ENCODE measurements at places on chromosomes 3 and 15.
A peak's percentile ranks its signal among the peaks of the same experiment; 100 is the strongest.

DNA sequence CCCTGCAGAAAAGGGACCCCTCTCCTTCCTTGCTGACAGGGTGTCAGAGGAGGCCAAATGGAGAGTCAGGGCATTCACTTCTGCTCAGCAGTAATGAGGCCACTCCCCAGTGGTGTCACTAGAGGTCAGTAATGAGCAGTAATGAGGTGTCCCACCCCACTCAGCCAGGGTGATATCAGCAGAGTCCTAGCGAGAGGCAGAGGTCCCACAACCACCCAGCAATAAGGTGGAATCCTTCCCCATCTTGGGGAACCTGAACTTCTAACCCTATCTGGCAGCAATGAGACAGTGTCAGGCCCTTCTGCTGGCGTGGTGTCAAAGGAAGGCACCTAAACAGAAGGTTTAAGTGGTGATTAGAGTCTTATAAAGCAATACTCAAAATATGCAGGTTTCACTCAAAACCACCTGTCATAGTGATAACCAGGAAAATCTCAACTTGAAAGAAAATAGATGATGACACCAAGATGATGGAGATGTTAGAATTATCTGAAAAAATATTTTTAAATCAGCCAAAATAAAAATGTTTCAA lies 12.9 kb downstream of the OCA2 start:
- DNase-seq: no peak

- no peak for DNase-seq
Measured at GRCh38 chr3:123290107-123290930, 88.6 kb downstream of the SEC22A start.

DNA sequence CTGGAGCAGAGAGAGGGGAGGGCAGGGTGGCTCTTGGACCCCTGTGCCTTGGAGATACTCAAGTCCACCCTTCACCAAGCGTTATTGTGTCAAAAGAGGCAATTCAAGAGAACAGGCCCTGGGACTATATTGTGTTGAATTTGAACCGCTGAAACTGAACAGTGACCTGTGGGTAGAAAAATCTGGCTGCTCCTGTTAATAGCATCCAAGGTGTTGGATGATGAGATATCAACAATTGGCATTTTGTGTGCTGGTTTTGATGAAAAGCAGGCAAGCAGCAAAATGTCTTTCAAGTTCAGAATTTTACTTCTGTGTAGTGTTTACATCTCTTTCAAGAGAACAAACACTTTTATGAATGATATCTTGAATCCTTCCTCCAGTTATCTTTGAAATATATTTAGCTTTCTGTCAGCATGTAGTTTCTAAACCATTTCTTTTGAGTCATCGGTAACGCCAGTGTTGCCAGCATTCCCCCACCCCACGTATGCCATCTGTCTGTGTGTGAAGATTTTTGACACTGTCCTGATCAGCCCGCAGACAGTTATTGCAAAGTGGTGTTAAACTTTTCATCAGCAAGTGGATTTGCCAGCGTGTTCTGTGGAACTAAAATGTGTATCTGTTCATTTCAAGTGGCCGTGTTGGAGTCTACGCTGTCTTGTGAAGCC lies 34.8 kb downstream of the PDHB start:
- DNase-seq: no peak

DNA sequence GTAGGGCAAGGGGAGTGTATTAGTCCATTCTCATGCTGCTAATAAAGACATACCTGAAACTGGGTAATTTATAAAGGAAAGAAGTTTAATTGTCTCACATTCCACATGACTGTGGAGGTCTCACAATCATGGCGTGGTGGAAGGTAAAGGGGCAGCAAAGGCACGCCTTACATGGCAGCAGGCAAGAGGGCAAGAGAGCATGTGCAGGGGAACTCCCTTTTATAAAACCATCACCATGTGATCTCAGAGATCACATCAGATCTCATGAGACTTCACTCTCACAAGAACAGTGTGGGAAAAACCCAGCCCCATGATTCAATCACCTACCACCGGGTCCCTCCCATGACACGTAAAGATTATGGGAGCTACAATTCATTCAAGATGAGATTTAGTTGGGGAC lies 41.4 kb downstream of the SUMF1 start:
- DNase-seq: no peak

DNA sequence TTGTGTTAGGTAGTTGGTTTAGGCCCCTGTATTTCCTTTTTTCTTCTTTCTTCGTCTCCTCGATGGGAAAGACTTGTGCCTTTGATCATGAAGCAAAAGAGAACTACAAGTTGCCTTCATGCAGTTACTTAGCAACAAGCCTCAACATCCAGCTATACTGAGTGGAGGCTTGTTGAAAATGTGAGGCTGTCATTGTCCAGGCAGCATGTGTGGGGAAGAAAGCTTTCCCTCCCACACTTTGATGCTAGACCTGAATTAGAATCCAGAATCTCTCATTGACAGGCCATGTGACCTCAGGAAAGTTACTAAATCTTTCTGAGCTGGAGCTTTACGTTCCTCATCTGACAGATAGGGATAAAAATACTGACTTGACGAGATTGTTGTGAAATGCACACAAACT lies 23.7 kb downstream of the IFT122 start:
- DNase-seq: no peak

DNA sequence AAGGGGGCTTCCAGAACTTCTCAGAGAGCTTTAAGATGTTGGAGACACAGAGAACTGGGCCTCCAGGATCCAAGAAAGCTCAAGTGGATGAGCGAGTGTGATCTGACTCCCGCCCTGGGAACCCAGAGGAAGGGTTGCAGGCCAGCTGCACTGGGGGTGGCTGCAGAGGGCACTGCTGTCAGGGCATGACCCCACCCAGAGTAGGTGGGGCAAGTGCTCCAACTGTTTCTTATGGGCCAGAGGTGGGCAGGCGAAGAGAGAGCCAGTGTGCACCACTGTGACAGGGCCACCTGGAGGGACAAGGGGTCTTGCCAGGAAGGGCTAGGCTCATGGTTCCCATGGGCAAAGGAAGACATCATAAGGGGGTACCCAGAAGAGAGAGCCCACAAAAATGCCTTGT lies 48.8 kb downstream of the EXOG start:
- DNase-seq: no peak

DNA sequence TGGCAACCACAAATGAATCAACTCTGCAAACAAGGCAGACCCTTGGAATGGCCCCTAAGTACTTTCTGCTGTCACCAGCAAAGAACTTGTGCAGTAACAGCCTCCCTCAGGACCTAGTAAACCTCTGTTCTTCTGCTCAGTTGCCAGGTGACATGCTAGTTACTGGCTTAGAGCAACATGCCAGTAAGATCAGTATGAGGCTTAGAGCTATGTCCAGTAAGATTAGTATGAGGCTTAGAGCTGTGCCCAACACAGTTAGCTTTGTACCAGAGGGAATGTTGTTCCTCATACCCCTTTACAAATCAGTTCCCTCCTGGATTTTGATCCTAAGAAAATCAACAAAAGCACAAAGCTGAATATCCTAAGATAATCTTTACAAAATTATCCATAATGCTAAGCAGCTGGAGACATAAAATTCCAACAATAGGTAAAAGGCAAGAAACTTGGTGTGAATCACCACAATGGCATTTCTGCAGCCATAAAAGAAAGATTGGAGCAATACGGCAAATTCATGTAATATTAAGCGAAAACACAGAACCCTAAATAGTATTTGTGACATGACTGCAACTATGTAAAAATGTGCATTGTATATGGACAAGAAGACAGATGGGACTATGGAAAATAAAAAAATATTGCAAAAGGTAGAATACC lies 107.3 kb upstream of the LPP start:
- no peak for DNase-seq

- no peak for DNase-seq
Measured at GRCh38 chr3:194282436-194283122, 68.5 kb downstream of the CPN2 start.

GRCh38 chr15:55917881-55918296 lies 75.5 kb downstream of the NEDD4 start:
- DNase-seq: peak; percentile 57

DNA sequence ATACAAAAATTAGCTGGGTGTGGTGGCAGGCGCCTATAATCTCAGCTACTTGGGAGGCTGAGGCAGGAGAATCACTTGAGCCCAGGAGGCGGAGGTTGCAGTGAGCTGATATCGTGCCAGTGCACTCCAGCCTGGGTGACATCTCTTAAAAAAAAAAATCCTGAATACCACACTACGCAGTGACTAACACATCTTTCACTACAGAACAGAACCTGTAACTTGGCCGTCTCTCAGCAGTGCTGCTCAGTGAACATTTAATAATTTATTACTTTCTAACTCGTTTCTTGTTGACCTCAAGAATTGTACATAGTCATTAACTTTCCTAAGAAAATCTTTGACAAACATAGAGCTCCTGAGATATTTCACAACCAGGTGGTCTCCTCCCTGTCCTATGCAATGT lies 3.8 kb downstream of the GREM1 start:
- no peak for DNase-seq

DNA sequence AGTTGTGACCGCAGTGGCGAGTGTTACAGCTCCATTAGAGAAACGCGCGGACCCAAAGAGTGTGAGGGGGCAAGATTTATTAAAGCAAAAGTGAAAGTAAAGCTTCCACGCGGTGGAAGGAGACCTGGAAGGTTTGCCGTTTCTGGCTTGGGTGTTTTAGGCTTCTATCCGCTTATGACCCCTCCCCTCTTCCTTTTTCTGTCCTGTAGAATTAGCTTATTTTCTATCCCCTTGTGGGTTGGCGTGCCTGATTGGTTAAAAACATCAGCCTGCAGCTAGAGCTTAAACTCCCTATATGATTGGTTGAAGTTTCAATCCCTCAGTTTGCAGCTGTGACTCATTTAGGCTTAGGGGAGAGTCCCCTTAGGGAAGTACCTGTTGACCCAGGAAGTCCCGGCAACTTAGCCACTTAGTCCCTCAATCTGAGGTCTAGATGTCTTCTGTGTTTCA lies 39.6 kb downstream of the C3orf38 start:
- DNase-seq: no peak

DNA sequence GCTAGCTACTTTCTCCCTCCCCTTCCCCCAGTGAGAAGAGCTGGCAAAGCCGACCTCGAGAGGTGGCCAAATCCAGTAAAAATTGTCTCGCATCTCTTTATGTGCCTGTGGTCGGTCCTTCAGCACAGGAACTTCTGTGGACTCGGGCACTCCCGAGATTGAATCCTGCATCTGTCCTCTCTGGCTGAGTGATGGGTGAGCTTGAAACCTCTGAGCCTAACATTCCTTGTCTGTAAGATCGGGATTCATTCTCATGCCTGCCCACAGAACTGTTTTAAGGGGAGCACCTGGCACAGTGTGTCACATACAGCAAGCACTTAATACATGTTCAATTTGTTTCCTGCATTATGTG lies 11.3 kb downstream of the CX3CR1 start:
- DNase-seq: no peak

DNA sequence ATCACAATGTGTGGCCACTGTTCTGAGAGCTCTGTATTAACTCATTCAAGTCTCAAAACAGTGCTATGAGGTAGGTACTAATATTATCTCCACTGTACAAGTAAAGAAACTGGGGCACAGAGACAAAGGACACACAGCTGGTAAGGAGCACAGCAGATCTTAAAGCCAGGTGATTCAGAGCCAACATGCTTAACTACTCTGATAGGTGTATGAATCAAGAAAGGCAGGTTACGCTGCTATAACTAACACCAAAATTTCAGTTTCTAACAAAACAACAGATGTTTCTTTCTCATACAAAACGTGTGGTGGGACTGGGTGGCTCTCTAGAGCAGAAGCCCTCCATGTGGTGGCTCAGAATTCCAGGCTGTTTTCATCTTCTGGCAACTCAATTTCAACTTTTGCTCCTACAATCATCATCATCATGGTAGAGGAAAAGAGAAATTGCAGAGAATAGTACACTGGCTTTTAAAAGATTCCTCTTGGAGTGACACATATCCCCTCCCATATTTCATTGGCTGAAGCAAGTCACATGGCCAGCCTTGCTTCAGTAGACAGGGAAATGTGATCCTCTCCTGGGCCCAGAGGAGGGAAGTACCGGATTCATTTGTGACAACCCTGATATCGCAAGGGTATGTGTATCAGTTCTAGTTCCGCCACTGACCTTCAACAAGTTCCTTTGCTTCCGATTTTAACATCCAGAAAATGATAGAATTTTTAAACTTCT lies 126.2 kb upstream of the PTX3 start:
- DNase-seq: no peak

DNA sequence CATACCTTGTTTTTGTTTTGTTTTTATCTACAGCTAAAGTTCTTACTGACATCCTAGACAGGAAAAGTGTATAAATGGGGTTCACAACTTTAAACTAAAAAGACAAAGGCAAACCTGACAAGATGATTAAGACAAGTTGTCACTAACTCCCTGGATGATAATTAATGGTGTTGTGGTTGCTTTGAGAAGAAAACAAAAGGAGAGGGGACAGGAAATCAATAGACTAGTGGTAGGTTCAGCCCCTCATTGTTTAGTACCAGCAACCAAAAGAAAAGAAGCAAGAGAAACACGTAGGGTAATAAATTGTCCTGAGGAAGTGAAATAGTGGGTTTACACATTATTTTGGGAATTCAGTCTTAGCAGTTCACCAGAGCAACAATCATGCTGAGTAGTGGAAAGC lies 78.8 kb downstream of the BFSP2 start:
- no peak for DNase-seq

GRCh38 chr3:36482880-36483279 lies 102.6 kb downstream of the STAC start:
- no peak for DNase-seq

- no peak for DNase-seq
Measured at GRCh38 chr3:136634821-136635220, 117.4 kb downstream of the STAG1 start.

- no peak for DNase-seq
Measured at GRCh38 chr3:192068464-192069254, 607.7 kb downstream of the PYDC2 start.

DNA sequence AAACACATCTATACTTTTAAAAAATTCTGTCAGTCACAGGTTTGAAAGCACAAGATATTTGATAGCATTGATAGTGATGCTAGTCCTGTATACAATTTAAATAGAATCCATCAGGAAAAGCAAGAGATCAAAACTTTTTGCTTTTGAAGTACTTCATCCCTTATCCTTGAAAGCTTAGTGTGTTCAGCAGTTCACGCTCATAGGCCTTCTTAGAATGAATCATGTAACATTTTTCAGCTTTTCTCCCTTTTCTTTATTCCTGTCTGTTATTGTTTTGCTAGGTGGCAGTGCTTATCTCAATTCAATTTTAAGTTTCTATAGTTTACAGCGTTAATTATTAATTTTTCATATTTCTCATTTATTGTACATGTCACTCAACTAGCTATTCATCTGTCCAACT lies 69.1 kb downstream of the FGF7 start:
- no peak for DNase-seq

GRCh38 chr3:142641504-142641903 lies 45.3 kb downstream of the PLS1 start:
- DNase-seq: no peak

GRCh38 chr15:90188914-90189748 lies 12.0 kb upstream of the SEMA4B start:
- no peak for DNase-seq

GRCh38 chr15:49387471-49387870 lies 35.6 kb upstream of the FGF7 start:
- DNase-seq: no peak

- no peak for DNase-seq
Measured at GRCh38 chr15:49428409-49429095, 5.5 kb downstream of the FGF7 start.

Data from brain pericyte (primary cell).